ENCODE measurements at places on chromosomes 11 and 22. TPM values are rescaled to one million over a fixed set of nuclear protein-coding genes. Genes with fewer than 3 reads are reported as not detected.

The MYOD1 gene
- total RNA-seq, result not detected

DNA sequence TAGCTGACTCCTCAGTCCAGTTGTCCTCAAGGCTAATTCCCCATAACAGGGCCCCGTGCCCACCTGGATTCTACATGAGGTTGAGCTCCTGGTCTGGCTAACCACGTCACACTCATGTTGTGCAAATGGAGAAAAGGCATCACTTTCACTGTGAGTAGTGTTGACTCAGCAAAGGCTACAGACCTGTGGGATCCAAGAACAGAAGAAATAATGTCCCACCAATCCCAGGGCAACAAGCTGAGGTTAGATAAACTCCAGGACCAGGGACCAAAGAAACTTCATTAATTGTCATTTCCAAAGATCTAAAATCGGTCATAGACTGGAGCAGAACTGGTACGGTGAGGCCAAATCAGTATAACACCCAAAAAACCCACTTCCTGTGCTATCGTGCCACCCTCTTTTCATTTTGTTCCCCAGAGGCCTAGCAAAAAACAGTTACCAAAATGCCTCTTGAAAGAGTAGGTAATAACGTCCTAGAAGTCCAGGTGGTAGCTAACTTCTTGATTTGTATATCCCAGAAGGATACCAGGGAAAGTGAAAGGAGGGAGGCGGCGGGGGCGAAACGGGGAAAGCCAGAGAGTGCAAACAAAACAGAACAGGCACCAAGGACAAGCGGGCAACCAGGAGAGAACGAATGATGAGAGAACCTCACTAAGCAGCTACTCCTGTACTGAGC, 1.4 kb downstream of the PCSK7 start:
- H3K36me3 ChIP-seq, result peaks cover 35% of the 10 kb centered on the region
- DNase-seq, result no peak
- H3K4me3 ChIP-seq, result peak overlapping the region; percentile 89
- peaks cover 11% of the 10 kb centered on the region for H3K4me1 ChIP-seq

DNA sequence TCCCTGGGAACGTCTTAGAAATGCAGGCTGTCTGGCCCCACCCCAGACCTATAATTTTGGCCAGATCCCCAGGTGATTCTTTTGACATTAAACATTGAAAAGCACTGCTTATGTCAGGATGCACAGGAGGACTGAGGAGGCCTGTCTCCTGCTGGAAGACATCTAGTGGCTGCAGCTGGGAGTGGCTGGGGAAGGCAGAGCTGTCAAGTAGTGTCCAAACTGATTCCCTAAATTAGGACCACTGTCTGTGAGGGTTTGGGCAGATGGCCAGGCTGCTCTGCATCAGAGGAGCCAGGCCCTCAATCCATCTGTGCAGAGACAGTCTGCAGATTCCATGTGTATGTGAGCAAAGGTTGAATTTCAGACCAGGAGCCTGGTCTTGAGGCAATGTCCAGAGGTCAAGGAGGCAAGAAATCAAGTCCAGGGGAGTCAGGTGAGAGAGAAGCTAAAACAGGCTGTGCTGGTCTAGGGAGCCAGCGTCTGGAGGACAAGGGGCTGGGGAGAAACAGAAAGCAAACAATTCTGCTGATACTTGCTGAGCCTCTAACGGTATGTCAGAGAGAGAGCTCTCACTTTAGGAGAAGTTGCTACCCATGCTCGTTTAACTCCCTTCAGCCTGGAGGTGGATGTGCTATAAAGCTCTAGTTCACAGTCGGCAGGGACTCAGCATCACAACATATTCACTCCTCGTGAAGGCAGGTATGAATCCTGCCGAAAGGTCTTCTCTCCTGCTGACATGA, 15.3 kb upstream of the SYTL2 start:
- H3K36me3 ChIP-seq, result no peaks in the 10 kb centered on the region
- H3K4me1 ChIP-seq, result peaks cover 14% of the 10 kb centered on the region
- no peak overlapping the region for H3K4me3 ChIP-seq
- no peak for DNase-seq
- no peak overlapping the region for H3K27ac ChIP-seq

DNA sequence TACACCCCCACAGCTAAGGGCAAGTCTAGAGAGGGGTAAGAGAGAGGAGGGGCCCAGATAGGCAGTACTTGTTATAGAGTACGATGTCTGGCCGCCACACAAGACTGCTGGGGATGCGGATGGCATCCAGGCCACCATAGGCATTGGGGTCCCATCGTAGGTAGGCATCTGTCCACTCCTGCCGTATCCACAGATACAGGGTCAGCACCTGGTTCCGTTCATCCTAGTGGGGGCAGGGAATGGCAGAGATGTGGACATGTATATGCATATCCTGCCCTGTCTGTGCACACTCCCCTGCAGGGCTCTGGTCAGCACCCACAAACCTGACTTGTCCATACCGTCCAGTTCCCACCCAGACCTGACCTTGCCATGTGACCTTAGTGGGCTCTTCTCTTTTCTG, 2.1 kb downstream of the CHRNA10 start:
- H3K27ac ChIP-seq, result no peak overlapping the region
- H3K4me1 ChIP-seq, result no peaks in the 10 kb centered on the region
- no peak for DNase-seq
- H3K36me3 ChIP-seq, result peaks cover 66% of the 10 kb centered on the region

DNA sequence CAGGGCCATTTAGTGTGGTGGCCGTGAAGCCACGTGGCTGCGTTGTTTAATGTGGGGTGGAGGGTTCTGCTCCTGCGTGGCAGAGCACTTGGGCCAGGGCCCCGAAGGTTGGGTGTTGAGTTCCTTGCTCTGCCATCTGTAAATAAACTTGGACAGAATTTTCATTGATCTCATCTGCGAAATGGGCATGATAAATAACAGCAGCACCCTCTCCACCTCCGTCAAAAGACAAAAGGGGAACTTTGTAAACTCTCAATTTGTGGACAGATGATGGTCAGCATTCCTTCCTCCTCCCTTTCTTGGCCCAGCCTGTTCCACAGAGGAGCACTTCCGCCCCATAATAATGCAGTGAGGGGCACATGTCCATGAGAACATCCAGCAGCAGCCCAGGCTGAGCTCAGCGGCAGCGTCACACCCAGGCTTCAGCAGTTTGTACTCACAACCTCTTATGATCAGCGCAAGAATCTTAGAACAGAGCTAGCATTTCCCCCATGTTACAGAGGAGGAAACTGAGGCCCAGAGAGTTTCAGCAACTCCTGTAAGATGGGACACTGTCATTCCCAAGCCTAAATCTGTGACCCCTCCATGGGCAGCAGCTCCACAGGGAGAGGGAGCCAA, 874.5 kb downstream of the BRD1 start:
- no peaks in the 10 kb centered on the region for H3K4me1 ChIP-seq
- H3K27ac ChIP-seq, result no peak overlapping the region
- H3K4me3 ChIP-seq, result no peak overlapping the region
- no peaks in the 10 kb centered on the region for H3K27me3 ChIP-seq

GRCh38 chr11:73404048-73404447, 27.8 kb downstream of the RELT start:
- H3K27ac ChIP-seq, result no peak overlapping the region
- no peaks in the 10 kb centered on the region for H3K27me3 ChIP-seq
- H3K36me3 ChIP-seq, result peaks cover 27% of the 10 kb centered on the region
- H3K4me1 ChIP-seq, result no peaks in the 10 kb centered on the region
- H3K4me3 ChIP-seq, result no peak overlapping the region

GRCh38 chr11:1484695-1485503, 1.7 kb downstream of the MOB2 start:
- DNase-seq, result no peak
- H3K27ac ChIP-seq, result peak overlapping the region; percentile 98
- H3K4me3 ChIP-seq, result peak overlapping the region; percentile 62
- H3K4me1 ChIP-seq, result peaks cover 83% of the 10 kb centered on the region
- no peaks in the 10 kb centered on the region for H3K27me3 ChIP-seq

GRCh38 chr11:62439785-62440602, 21.2 kb downstream of the SCGB1A1 start:
- H3K27ac ChIP-seq, result peak overlapping the region; percentile 80
- no peaks in the 10 kb centered on the region for H3K36me3 ChIP-seq
- DNase-seq, result peak; percentile 90
- H3K4me1 ChIP-seq, result peaks cover 3% of the 10 kb centered on the region
- H3K4me3 ChIP-seq, result peak overlapping the region; percentile 26
- H3K27me3 ChIP-seq, result no peaks in the 10 kb centered on the region

- peak overlapping the region; percentile 99 for H3K27ac ChIP-seq
- peak overlapping the region; percentile 91 for H3K4me3 ChIP-seq
- H3K36me3 ChIP-seq, result peaks cover 28% of the 10 kb centered on the region
- H3K27me3 ChIP-seq, result no peaks in the 10 kb centered on the region
- peaks cover 37% of the 10 kb centered on the region for H3K4me1 ChIP-seq
These were observed 1.0 kb upstream of the FKBP2 start for GRCh38 chr11:64239662-64240434.

GRCh38 chr11:8732748-8733241, 50.2 kb downstream of the RPL27A start:
- peaks cover 9% of the 10 kb centered on the region for H3K36me3 ChIP-seq
- peaks cover 48% of the 10 kb centered on the region for H3K4me1 ChIP-seq
- DNase-seq, result peak; percentile 96
- H3K4me3 ChIP-seq, result no peak overlapping the region
- H3K27ac ChIP-seq, result peak overlapping the region; percentile 79
- no peaks in the 10 kb centered on the region for H3K27me3 ChIP-seq

DNA sequence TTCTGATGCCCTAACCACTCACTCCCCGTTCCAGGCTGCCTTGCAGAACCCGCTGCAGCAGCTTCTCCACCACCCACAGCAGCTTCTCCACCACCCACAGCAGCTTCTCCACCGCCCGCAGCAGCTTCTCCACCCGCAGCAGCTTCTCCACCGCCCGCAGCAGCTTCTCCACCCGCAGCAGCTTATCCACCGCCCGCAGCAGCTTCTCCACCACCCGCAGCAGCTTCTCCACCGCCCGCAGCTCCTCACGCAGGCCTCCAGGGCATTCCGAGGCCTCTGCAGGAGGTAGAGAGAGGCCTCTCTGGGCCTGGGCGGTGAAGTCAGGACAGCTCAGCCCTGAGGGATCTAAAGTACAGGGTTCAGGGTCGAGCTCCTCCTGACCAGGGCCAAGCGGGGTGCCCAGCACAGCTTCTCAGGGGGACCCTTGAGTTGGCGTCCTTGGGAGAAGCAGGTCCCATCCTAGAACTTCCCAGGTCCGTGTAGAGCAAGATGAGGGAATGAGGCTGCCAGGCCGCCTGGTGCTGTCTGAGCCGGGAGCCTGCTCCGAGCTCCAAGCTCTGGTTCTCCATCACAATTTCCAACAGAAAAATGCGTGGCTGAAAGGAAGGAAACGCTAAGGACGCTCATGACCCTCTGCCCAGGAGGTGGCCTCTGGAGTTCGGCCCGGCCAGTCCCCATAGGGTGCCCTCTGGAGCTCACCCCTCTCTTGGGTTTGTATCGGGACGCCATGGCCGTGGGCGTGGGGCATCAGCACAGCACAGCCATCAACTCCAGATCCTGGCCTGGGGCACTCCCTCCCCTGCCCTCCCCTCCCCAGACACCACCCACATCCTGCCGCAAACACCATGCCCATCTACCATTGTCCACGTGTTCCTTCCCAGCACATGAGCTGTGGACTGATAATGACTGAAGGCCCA, 528.6 kb downstream of the BRD1 start:
- H3K27ac ChIP-seq, result no peak overlapping the region
- H3K36me3 ChIP-seq, result no peaks in the 10 kb centered on the region
- DNase-seq, result peak; percentile 48
- no peaks in the 10 kb centered on the region for H3K27me3 ChIP-seq
- H3K4me1 ChIP-seq, result no peaks in the 10 kb centered on the region

GRCh38 chr22:30863081-30863833, 105.3 kb downstream of the MORC2 start:
- no peaks in the 10 kb centered on the region for H3K27me3 ChIP-seq
- H3K4me3 ChIP-seq, result no peak overlapping the region
- H3K36me3 ChIP-seq, result no peaks in the 10 kb centered on the region

- H3K27ac ChIP-seq, result peak overlapping the region; percentile 90
- no peak for DNase-seq
- no peaks in the 10 kb centered on the region for H3K36me3 ChIP-seq
- peak overlapping the region; percentile 84 for H3K4me3 ChIP-seq
- H3K4me1 ChIP-seq, result peaks cover 8% of the 10 kb centered on the region
- H3K27me3 ChIP-seq, result no peaks in the 10 kb centered on the region
These were observed 1.4 kb downstream of the SIK2 start for GRCh38 chr11:111603611-111604130.

GRCh38 chr11:31455177-31455576, 54.2 kb downstream of the IMMP1L start:
- no peak for DNase-seq
- H3K4me1 ChIP-seq, result no peaks in the 10 kb centered on the region
- no peak overlapping the region for H3K27ac ChIP-seq
- no peaks in the 10 kb centered on the region for H3K27me3 ChIP-seq
- peaks cover 10% of the 10 kb centered on the region for H3K36me3 ChIP-seq
- H3K4me3 ChIP-seq, result no peak overlapping the region

All from ascending aorta (tissue), 2 donors.